ENCODE measurements at places on chromosomes 12 and 14.

- no peak for DNase-seq
These were observed 611.3 kb downstream of the VRK1 start for GRCh38 chr14:97408503-97408902.

GRCh38 chr14:100588671-100589070 is 1.5 kb upstream of the BEGAIN start:
- DNase-seq: no peak

DNA sequence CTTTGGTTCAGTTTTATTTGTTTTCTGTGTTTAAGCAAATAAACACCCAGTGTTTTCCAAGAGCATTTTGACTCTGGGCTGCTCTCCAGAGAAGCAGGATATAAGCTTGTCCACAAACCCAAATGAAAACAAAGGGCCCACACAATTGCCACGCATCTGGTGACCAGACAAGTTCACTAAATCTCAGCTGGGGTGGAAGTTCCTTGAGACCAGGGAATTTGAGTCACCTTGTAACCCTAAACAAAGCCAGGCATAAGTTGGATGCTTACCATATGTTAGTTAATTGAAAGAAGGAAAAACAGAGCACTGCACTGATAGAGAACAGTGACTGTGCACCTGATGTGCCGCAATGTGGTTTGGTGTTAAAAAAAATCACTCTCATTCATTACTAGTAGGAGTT is 1.6 kb upstream of the TXNRD1 start:
- DNase-seq: no peak

DNA sequence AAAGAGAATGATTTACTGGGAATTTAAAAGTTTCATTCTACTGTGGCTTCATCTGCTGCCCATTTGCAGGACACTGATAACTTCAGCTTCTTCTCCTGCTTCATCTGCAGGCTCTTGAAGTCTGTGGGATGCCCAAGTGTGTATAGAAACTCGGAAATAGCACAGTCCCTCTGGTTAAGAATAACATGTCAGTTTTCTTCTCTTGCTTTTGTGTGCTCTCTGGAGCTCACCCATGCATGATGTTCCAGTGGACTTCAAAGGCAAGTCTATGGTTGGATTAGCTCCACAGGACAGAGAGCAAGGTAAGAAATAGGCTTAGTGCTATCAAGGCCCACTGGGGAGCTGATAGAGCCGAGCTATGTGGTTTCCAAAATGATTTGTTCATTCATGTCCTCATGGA is 13.7 kb downstream of the RMST start:
- DNase-seq: no peak

- no peak for DNase-seq
These were observed 132.3 kb downstream of the KSR2 start for GRCh38 chr12:117836476-117836875.

GRCh38 chr12:46065412-46066166 is 75.2 kb upstream of the SCAF11 start:
- DNase-seq: no peak

DNA sequence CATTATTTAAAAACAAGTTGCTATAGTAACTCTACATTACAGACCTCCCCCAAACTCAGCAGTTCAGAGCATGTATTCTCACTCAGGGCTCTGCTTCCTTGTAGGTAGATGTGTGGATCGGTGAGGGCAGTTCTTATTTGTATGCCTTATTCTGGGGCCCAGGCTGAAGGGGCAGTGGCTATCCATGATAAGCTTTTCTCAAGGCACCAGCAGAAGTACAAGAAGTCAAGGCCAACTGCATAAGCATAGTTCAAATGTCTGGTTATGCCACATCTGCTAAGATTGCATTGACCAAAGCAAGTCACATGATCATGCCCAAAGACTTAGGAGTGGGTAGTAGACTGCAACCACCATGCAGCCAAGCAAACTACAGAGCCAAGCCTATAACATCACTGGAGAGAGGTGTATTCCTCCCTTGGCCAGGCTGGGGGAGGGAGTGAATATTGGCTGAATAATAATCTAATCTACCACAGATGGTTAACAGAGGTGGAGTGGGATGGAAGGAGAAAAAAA is 4.6 kb downstream of the PSEN1 start:
- DNase-seq: no peak

GRCh38 chr14:32468955-32469354 is 139.9 kb downstream of the AKAP6 start:
- DNase-seq: no peak

- no peak for DNase-seq
These were observed 52.6 kb downstream of the DIP2B start for GRCh38 chr12:50557421-50557820.

DNA sequence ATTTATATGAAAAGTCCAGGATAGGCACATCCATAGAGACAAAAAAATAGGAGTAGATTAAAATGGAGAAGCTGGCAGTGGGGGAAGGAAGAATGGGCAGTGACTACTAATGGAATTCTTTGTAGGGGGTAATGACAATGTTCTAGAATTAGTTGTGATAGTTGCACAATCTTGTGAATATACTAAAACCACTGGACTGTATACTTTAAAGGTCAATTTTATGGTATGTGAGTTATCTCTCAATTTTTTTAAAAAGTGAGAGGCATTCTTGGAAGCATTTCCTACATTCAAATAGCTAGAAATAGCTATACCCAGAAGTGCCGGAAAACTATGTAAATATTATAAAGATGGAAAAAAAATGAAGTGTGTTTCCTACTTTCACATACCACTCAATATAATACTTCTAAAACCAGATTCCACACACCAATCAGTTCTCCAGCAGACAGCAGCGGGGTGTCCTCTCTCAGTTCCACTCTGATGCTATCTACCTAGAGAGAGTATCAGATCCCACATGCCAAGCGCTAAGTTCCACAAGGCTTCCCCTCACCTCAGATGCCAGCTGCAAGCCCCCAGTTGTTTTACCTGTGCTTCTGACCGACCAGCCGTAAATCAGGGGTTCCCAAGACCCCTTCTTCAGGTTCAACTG is 41.7 kb upstream of the NID2 start:
- no peak for DNase-seq

GRCh38 chr14:76375947-76376404 is at the start of gene ESRRB:
ESRRB (plus strand) TSS chr14:76376137; CDS start chr14:76376402, 265 bp downstream.
- no peak for DNase-seq

- DNase-seq: no peak
These were observed at the start of gene BEGAIN for GRCh38 chr14:100587086-100587762. BEGAIN (minus strand) TSS chr14:100587417; CDS start chr14:100587290, 127 bp downstream.

DNA sequence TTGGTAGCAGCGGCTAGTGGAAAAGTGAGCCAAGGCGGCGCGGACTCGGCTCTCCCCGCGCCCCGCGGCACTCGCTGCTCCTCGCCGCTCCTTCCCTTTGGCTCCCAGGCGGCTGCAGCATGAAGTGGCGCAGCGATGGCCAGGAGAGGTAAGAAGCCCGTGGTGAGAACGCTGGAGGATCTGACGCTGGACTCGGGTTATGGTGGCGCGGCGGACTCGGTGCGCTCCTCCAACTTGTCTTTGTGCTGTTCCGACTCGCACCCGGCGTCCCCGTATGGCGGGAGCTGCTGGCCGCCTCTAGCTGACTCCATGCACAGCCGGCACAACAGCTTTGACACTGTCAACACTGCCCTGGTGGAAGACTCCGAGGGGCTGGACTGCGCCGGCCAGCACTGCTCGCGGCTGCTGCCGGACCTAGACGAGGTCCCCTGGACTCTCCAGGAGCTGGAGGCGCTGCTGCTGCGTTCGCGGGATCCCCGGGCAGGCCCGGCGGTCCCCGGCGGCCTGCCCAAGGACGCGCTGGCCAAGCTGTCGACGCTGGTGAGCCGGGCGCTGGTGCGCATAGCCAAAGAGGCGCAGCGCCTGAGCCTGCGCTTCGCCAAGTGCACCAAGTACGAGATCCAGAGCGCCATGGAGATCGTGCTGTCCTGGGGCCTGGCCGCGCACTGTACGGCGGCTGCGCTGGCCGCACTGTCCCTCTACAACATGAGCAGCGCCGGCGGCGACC is 225.6 kb upstream of the CRY1 start:
- DNase-seq: no peak

DNA sequence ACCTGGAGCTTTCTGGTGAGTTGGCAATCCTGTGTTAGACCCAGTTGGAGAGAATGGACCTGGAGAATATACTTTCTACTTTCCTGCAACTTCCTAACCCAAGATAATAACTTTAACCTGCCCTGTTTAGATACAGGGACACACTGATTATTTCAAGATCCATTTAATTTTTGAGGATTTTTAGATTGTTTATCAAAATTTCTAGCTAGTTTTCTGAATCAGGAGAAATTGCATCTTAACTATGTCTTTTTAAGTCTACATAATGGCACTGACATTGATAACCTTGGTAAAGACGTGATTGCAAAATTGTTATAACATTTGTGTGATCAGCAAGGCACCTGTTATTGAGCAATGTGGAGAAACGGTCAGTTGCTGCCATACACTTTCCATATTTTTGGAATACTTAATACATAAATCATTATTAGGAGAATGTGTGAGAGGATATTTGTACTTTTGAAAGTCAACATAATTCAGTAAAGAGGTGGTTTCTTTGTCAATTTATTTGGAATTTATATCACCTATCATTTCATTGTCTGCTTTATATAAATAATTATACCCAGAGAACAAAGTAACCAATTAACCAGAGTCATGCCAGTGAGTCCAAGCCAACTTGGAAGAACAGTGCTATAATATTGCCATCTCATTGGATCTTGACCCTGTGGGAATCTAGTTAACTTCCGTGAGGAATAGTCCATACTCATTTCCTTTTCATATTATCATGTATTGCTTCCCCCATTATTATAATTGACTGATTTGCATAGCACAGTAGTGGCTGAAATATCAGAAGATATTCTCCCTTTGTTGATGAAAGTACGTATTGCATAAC is 28.4 kb downstream of the NFYB start:
- DNase-seq: no peak

GRCh38 chr12:39348523-39348922 is 94.4 kb downstream of the KIF21A start:
- no peak for DNase-seq

- no peak for DNase-seq
These were observed 49.2 kb downstream of the SSH1 start for GRCh38 chr12:108807996-108808769.

DNA sequence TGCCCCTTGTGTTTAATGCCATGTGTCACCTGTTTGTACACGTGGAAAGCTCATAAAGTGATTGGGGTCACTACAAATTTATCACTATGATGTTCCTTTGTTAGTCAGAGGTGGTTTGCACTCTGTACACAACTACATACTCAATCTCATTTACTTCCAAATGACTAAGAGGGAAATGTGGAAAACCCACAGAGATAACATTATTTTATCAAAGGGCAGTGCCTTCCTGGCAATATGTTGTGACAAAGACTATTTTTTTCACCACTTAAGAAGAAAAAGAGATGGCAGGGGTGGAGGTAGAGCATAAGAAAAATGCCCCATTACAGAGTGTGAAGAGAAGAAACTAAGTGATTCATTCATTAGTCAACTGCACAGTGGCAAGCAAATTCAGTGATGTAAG is 1064.1 kb upstream of the FLRT2 start:
- DNase-seq: no peak

GRCh38 chr12:110863161-110863560 is 16.4 kb downstream of the CCDC63 start:
- no peak for DNase-seq

- DNase-seq: no peak
These were observed 85.0 kb downstream of the LGR5 start for GRCh38 chr12:71524626-71525025.

- DNase-seq: no peak
These were observed at the start of gene PTPRO for GRCh38 chr12:15322164-15323061. PTPRO (plus strand) TSS chr12:15322508.

- no peak for DNase-seq
These were observed at the start of gene DGLUCY for GRCh38 chr14:91113829-91114078. DGLUCY (plus strand) TSS chr14:91114073; CDS start chr14:91160295, 46,222 bp downstream.

DNA sequence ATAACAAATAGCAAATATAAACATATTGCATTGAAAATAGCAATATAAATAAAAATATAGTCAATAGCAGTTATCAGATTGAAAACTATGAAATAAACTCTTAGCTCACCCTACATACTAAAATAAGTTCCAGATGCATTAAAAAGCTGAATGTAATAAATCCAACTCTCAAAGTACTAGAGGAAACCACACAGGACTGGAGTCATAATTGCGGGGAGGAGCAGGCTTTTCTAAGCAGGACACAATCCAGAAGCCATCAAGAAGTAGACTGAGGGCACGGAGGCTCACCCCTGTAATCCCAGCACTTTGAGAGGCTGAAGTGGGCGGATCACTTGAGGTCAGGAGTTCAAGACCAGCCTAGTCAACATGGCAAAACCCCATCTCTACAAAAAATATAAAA is 22.2 kb downstream of the GSC start:
- DNase-seq: no peak

DNA sequence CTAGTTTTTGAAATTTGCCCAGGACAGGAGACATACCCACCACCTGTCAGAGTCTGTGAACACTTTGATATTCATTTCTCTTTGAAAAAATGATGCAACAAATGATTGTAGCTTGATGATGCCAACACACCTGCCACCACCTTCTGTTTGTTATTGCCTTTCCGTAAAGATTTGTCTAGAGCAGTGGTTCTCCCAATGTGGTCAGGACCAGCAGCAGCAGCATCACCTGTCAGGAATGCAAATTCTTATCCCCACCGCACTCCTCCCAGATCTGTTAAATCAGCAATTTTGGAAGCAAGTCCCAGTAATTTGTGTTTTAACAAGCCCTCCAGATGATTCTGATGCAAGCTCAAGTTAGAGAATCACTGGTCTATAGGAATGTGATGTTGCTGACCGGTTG is 9.9 kb downstream of the CCDC175 start:
- DNase-seq: no peak

DNA sequence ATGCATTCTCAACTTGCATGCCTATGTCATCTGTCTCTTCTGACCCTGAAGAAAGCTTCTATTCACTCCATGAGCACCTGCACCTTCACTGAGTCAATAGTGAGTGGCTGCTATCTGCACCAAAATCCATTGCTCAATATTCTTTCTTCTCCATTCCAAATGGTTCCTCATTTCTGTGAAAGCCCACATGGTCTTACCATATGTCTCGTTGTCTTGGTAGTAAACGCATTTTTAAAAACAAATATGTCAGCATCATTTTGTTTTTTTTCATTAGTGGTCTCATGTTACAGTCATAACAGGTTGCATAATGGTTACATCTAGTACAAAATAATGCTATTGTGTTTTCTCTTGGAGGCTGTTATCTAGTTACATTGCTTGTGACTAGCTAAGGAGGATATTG is 106.9 kb upstream of the CPM start:
- no peak for DNase-seq

DNA sequence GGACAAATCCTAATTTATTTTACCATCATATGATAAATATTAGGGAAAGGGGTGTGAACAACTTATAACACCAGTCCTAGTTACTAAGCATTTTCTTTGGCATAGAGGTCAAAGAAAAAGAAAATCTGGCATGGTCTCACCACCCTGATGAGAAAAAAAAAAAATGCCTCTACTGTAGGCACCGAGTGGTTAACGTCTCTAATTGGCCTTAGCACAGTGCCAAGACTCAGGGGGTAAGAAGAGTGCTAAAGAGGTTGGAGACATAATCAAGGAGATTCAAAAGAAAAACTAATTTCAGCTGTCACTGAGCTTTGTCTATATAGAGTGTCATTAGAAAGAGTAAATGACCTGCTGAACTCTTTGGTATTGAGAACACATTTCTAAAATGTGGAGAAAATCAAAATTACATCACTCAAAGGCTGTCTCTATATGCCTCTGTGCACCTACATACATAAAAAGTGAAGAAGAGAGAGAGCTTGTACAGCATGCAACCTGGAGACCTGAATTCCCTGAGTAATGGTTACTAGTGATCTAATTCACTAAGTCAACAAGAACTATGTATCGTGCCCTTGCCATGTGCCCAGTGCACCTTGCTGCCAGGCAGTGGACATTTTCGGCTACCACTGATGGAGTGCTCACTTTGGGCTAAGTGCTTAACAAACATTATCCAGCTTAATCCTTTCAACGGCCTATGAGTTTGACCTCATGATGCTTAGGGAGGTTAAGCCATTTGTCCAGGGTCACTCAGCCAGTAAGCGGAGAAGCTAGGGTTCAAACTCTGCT is 113.8 kb upstream of the G2E3 start:
- DNase-seq: no peak

Data from cortex of kidney (tissue), 1 donor.